Fibroblast of skin of left quadriceps (primary cell): ENCODE measurements at places on chromosomes 11 and 22.
A peak's percentile ranks its signal among the peaks of the same experiment; 100 is the strongest.

DNA sequence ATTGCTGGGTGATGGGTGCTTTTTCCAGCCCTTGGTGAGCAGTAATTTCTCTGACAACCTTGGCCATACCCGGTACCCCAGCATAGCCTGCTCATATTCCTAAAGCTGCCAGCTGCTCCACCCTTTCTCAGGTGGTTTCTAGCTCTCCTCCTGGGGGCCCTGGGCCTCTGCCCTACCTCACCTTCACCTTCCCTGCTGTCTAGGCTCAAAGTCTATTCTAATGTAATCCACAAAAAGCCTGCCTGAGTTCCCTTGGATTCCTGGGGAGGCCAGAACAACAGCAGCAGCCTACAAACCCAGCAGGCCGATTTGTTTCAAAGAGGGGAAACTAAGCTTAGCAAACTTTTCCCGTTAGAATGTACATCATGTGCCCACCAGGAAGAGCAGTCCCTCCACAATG lies 117.6 kb downstream of the DSCAML1 start:
- DNase-seq: no peak

- DNase-seq: no peak
Measured at GRCh38 chr22:49646876-49647275, 180.8 kb downstream of the BRD1 start.

DNA sequence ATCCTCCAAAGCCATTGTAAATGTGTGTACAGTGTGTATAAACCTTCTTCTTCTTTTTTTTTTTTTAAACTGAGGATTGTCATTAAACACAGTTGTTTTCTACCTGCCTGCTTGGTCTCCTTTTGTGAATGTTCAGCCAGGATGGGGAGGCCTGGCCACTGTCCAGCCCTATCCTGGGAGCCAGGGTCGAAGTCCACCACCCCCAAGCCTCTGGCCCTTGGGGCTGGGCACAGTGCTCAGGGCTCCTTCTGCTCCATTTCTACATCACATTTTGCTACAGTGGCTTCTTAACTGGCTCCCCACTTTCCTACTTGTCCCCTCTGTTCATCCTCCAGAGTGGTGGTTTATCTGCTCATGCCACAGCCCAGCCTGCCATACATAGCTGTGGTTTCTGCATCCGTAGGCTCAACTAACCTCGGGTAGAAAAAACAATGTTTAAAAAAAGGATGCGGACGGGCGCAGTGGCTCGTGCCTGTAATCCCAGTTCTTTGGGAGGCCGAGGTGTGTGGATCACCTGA lies 2.5 kb upstream of the SMARCB1 start:
- DNase-seq: no peak

DNA sequence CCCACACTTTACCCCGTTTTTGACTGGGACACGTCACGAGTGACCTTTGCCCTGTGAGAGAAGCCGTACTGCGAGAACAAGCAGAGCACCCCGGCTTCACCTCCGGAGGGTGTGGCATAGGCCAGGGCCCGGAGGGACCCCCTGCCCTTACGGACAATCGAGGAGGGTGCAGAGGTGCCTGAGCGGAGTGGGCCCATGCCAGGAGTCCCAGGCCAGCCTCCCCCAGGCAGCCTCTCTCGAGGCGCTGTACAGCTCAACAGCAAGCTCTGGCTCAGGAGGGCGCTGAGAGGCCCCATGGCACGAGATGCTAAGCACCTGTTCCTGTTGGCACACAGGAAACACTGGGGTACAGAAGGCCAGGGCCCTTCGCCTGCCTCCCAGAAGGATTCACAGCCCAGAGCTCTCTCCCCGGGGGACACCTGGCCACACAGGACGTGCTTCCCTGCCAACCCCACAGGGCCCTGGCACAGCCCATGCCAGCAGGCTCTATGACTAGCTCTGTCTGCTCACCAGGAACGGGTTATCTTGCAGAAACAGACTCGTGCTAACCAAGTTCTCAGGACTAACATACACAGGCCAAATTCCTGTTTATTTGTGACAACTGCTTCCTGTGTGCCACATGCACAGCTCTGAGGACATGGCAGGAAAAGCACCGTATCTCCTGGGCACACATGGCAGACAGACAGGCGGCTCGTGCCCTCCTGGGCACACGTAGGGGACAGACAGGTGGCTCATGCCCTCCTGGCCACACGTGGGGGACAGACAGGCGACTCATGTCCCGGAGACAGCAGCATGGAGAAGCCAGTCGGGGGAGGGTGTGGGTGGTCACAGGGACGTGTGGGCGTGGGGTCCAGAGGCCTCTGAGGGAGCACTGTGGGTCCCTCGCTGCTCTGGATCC lies 11.6 kb downstream of the TOLLIP start:
- DNase-seq: no peak

DNA sequence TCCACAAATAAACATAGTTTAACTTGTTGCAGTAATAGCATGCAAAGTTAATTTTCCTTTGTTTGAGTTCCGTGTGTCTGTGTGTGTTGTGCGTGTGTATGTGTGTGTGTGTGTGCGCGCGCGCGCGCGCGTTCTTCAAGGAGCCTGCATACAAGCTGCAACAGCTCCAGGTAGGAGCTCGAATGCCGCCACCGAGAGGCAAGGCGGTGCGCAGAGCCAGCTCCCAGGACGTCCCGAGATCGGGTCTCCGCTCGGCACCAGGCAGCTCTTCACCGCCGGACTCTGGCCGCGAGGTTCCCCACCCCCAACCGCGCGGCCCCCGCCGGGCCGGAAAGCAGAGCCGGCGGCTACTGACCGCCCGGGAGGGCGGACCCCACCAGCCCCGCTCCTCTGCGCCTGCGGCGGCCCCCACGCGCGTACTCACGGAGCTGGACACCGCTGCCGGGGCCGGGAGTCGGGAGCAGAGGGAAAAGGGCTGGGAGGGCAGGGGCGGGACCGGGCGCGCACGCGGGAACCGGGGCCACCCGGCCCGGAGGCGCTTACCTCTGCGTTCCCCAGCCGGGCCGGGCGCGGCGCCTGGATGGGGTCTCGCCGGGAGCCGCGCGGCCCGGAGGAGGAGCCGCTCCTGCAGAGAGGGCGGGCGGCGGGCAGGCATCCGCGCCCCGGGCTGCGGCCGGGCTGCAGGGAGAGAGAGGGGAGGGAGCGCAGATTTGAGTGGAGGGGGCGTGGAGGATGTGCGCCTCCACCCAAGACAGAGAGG lies 40.4 kb upstream of the AKIP1 start:
- peak; percentile 43 for DNase-seq

DNA sequence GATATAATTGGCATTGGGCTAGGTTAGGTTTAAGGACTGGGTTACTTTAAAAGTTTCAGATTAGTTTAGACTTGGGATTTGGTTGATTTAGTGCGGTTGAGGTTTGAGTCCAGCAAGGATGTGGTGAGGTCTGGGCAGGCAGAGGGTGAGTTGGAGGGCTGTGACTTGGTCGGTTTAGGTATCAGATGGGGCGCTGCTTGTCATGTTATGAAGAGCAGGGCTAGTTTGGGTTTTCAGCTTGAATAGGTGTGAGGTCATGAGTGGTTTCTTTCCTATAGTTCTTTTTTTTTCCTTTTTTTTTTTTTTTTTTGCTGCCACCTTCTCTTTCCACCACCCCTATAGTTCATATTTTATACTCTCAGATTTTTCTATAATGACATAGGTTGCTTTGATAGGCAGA lies 4.8 kb downstream of the CLCF1 start:
- no peak for DNase-seq

GRCh38 chr11:64372802-64373597 lies 14.0 kb downstream of the RPS6KA4 start:
- DNase-seq: no peak

- DNase-seq: no peak
Measured at GRCh38 chr11:64353715-64354506, 5.1 kb upstream of the RPS6KA4 start.
